ENCODE measurements at places on chromosomes 5 and 9.

GRCh38 chr9:71213633-71214032 lies 92.2 kb upstream of the TRPM3 start:
- DNase-seq: no peak

DNA sequence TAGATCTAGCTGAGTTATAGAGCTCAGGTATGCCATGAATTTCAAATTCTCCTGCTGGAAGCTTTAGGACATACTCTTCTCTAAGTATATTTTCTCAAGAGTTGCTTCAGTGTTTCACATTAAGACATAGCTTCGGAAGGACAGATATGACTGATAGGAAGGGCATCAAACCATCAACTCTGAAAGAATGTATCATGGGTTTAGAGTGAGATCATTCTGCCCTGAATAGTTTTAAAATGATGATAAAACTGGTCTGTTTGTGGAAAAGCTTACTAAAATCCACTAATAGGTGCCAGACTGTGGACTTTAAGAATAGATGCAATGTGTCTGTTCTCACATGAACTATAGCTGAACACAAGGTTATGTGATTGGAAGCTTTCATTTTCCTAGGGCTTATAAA lies 8.4 kb downstream of the SPEF2 start:
- no peak for DNase-seq

DNA sequence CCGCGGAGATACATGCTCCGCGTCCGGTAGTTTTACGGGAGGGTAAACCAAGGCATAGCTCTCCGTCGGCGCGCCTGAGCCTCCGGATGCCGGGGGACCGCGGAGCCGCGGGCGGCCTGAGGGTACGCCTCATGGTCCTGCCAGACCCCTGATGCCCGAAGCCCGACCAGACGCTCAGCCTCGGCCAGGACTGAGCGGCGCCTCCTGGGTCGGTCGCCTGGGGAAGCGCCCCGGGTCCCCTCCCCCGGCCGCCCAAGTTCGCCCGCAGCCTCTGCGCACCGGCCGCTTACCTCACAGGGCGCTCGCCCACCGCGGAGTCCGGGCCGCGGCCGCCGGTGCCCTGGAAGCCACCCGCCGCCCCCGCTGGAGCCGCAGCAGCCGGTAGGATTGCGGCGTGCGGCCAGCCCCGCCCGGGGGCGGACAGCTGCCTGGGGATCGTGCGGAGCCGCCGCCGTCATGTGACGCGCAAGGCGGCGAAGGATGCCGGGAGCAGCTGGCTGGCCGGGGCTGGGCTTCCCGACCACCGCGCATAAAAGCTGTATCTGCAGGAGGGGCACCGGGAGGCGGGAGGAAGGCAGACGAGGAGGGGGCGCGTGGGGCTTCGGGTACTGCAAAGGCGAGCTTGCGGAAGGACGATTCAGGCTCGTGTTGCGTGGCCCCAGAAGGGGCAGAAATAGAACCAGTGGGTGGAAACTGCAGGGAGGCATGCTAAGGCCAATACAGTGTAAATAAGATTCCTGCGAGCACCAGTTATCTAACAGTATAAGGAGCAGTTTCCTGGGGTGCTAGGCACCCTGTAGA lies at the start of gene FBXO10:
TSS of gene FBXO10 (minus strand) at position 460 of the 801 bp plus-strand sequence. CDS start 34,612 bp downstream, outside the sequence.
- peak; percentile 80 for DNase-seq

GRCh38 chr9:36110434-36110833 lies 26.1 kb upstream of the GLIPR2 start:
- no peak for DNase-seq

DNA sequence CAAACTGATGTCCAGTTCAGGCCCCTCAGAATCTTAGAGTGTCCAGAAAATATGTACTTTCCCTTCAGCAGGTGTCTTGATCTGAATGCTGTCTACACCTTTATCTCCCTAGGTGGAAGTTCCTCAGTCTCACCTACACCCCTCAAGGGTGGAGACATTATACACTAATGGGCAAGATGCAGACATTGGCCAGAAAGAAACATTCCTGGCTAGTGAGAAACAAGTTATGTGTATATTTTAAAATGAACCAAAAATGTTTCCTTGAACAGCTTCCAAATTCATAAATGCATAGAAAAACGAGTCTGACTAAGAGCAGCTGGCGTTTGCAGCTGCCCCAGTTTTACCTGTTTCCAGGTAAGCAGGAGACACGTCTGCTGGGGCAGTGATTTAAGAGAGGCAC lies 140.5 kb upstream of the IRX4 start:
- no peak for DNase-seq

- no peak for DNase-seq
Measured at GRCh38 chr5:73387149-73387591, 61.4 kb downstream of the FOXD1 start.

DNA sequence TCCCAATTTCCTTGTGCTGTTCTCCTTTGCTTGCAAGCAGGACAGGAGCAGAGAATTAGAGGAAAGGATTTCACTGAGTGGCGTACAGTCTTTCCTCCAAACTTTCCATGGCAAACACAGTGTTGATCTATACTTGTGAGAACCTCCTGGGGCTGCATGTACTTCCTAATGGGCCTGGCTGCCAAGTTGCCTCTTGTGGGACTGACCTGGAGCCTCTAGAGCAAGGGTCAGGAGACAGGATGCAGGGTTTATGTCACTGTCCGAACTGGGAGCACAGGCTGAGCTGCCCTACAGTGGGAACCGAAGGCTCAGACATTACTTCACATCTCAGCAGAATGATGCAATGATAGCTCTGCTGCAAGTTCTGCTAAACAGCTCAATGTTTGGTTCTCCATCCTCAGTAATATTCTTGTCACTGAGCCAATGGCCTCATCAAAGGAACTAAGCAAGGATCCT lies 102.3 kb downstream of the ENC1 start:
- DNase-seq: peak; percentile 79

GRCh38 chr9:14515571-14516198 lies 177.5 kb downstream of the ZDHHC21 start:
- DNase-seq: no peak

- DNase-seq: no peak
Measured at GRCh38 chr5:166370928-166371690, 1920.3 kb upstream of the WWC1 start.

- DNase-seq: no peak
Measured at GRCh38 chr9:128706671-128707381, 4.5 kb downstream of the PKN3 start.

GRCh38 chr9:126872516-126872915 lies 12.1 kb downstream of the ZBTB34 start:
- DNase-seq: no peak

- no peak for DNase-seq
Measured at GRCh38 chr5:1227667-1228066, 2.5 kb downstream of the SLC6A18 start.

GRCh38 chr5:1959231-1959630 lies 76.5 kb upstream of the IRX4 start:
- peak; percentile 33 for DNase-seq

GRCh38 chr5:95780597-95780996 lies 41.9 kb downstream of the GLRX start:
- no peak for DNase-seq

- no peak for DNase-seq
Measured at GRCh38 chr5:129716235-129716634, 31.7 kb upstream of the MINAR2 start.

GRCh38 chr5:77629509-77630113 lies 8.9 kb downstream of the OTP start:
- no peak for DNase-seq

DNA sequence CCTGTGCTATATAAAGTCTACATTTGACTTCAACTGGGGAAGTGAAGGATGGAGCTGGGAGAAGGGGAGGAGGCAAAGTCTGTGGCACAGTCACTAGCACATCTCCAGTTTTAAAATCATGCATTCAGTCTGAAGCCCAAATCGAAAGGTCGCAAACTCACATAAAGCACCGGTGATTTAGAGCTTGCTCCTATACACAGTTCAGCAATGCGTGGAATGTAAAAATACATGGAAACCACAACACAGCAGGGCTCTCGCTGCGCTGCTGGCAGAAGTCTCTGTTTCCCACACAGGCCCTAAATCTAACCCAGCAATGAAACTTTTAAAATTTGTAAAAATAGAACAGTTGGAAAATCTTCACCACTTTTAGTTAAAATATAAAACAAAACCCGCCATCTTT lies 68.2 kb downstream of the EBF1 start:
- DNase-seq: no peak

DNA sequence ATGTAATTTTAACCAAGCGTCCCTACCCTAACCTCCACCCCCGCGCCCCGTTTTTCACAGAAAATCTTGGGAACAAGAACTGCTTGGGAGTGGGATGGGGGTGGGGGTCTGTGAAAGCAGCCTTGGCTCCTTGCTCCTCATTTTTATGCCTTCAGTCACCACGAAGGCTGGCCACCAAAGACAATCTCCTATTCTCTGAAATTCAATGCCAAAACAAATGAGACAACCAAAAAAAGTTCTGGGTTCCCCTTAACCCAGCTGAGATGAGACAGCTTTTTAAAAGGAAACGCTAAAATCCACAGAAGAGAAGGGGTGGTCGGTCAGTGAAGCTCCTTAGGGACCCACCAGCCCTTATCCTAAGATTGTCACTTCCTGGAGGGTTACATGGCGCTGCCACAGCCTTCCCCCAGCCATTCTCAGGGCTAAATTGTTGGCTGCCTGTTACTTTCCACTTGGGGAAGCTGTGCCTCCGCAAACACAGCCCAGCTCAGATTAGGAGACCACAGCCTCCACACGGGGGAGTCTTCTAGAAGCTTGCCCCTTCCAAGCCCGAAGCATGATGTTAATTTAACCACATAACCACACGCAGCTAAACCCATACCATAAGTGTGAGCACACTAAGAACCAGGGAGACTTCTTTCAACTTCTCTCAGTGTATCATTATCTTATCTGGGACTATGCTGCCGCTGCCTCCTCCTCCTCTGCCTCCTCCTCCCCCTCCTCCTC lies 136.3 kb downstream of the FOXD1 start:
- DNase-seq: no peak

GRCh38 chr5:100772006-100772405 lies 131.1 kb downstream of the ST8SIA4 start:
- no peak for DNase-seq

- no peak for DNase-seq
Measured at GRCh38 chr5:179830818-179831468, 10.2 kb downstream of the SQSTM1 start.

GRCh38 chr5:32421075-32421474 lies 23.5 kb downstream of the ZFR start:
- DNase-seq: no peak

DNA sequence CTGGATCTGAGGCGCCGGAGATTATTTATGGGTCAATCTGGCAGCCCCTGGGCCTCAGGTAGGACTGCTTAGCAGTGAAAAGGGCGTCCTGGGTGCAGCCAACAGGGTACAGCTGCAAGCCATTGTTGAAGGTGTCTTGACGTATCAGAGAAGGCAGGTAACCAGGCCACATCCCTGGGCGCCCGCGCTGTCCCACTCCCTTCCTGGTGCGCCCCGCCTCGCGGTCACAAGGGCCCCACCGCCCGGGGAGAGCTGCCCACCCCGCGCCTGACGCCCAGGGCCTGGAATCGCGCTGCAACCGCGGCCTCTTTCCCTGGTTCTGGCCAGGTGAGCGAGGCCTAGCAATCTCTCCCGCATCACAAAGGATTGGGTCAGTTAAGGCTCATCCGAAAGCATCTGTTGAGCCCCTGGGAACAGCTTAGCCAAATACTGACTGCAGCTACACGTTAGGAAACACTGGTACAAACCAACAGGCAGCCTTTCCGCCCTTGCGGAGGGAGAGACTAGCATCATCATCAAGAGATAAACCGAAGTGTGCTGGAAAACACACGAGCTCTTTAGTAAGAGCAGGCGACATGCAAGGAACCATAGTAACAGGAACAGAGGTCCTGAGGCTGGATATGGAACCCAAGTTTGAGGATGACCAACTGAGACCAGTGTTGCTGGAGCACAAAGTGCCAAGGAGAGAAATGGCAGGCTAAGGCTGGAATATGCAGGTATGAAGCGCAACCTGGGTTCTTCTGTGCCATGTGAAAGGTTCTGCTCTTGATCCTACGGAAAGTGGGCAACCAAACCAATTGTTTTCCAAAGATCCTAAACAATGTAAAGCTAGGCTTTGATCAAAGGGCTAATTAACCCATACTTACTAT lies 3.6 kb downstream of the RPS23 start:
- DNase-seq: no peak

All from coronary artery (tissue), 2 donors.